Osteoblast (primary cell): ENCODE measurements at places on chromosomes 16 and 17. TPM values are rescaled to one million over a fixed set of nuclear protein-coding genes. Genes with fewer than 3 reads are reported as not detected.

Gene CWC25
- 10.3 and 10.9 TPM in 2 replicates for total RNA-seq

Gene PDILT
- total RNA-seq: not detected in 2 replicates

Gene KRTAP17-1
- total RNA-seq: not detected in 2 replicates

Gene TP53TG3B
- 0.36 TPM in 1 of 2 replicates, not detected in the other for total RNA-seq

Gene ADAD2
- total RNA-seq: under 0.01 TPM in 1 of 2 replicates, not detected in the other

Gene HLF
- total RNA-seq: under 0.01 TPM in 2 replicates

Gene SLC6A2
- total RNA-seq: not detected in 2 replicates

Gene PPM1E
- total RNA-seq: under 0.01 TPM in 2 replicates

Gene SLC4A1
- under 0.01 TPM in 1 of 2 replicates, not detected in the other for total RNA-seq

Gene LRRC46
- total RNA-seq: not detected in 2 replicates

Gene PABPN1L
- not detected in 2 replicates for total RNA-seq

Gene SLC13A2
- not detected in 2 replicates for total RNA-seq
